ENCODE measurements at places on chromosomes 6 and 20. TPM values are rescaled to one million over a fixed set of nuclear protein-coding genes. Genes with fewer than 3 reads are reported as not detected.
A peak's percentile ranks its signal among the peaks of the same experiment; 100 is the strongest.

Gene HUS1B
- 2.1 TPM for total RNA-seq

GRCh38 chr6:125197795-125198269 is 44.3 kb downstream of the TPD52L1 start:
- DNase-seq: peak; percentile 17

- DNase-seq: no peak
Observed at GRCh38 chr6:5411414-5411813, 150.1 kb downstream of the FARS2 start.

Gene TUBB1
- total RNA-seq: not detected

Gene OOEP
- total RNA-seq: not detected

DNA sequence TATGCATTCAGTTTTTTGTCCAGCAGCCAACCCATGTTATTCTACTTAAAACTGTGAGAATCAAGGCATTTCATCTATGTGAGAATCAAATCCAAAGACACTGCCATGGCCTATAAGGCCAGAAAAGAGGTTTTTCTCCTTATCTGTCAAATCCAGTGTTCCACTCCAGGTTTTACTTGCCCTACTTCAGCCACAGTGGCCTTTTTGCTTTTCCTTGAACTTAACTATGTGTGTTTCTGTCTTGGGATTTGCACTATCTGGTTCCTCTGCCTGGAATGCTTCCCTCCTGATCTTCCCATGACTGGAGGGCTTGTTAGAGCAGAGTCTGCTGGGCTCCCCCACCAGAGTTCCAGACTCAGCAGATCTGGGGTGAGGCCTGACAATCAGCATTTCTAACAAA is 113.1 kb upstream of the DOK5 start:
- DNase-seq: no peak

GRCh38 chr6:165718491-165718891 is 55.5 kb upstream of the PDE10A start:
- DNase-seq: peak; percentile 10
